Upper lobe of right lung (tissue), 1 donor: ENCODE measurements at places on chromosomes 11 and 22.

DNA sequence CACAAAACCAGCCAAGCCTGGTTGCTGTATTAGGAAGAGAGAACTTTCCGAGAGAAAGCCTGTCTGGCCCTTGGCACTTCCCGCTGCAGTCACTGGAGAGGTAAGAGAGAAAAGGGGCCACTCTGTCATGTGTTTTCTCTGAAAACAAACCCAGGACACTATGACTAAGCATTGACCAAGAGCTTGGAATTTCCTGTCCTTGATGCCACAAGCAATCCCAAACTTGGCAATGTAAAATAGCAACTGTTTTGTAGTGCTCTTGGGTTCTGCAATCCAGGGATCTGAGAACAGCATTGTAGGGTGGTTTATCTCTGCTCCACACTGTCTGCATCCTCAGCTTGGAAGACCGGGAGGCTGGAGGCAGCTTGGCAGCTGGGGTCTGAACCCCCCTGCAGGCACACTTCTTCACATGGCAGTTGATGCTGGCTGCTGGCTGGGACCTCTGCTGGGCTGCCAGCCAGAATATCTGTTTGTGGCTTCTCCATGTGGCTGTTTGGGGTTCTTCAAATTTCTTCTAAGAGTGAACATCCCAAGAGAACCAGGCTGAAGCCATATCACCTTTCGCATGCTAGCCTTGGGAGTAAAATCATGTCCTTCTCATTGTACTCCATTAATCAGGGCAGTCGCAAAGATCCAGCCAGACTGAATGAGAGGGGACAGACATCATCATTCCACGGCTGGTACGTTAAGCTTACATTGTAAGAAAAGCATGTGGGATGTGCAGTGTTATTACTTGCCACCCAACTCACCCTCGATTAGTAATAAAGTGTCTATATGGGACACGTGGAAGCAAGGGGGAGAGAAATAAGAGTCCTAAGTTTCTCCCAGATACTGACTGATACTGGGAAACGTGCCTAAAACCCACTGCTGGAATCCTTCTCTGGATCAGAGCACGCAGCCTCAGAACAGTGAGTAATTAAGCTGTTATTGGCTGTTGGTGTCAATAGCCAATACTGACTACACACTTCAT is 537.4 kb upstream of the B3GAT1 start:
- peak overlapping the region; percentile 45 for H3K27ac ChIP-seq
- H3K4me3 ChIP-seq, result no peak overlapping the region
- H3K27me3 ChIP-seq, result no peaks in the 10 kb centered on the region
- no peak for DNase-seq

DNA sequence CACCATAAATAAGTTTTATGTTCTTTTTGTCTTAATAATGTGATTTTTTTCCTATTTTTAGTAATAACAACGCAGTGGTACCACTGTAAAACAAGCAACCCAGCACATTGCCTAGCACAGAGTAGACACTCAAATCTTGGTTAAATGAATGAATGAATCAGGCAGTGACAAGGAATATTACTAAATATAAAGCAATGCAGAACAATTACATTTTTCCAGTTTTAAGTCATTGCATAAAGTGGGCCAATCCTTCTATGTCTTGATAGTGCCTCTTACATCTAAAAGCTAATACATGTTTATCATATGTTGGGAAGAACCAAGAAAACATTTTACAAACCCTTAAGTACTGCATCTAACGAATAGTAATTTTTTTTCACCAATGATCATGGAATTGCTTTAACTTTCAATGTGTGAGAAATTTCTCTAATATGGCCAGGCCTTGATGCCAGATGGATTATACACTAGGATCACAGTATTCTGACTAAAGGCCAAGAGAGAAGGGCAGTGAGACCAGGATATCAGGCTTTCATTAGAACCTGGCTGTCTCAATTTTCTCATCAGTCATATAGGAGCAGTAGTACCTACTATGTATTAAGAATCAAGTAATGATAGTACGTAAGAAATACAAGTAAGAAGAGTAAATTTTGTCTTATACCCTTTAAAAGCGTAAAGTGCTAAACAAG is 88.5 kb downstream of the TRIM44 start:
- no peaks in the 10 kb centered on the region for H3K36me3 ChIP-seq
- no peak for DNase-seq
- no peak overlapping the region for H3K27ac ChIP-seq
- H3K4me3 ChIP-seq, result no peak overlapping the region
- H3K4me1 ChIP-seq, result no peaks in the 10 kb centered on the region
- no peaks in the 10 kb centered on the region for H3K27me3 ChIP-seq

DNA sequence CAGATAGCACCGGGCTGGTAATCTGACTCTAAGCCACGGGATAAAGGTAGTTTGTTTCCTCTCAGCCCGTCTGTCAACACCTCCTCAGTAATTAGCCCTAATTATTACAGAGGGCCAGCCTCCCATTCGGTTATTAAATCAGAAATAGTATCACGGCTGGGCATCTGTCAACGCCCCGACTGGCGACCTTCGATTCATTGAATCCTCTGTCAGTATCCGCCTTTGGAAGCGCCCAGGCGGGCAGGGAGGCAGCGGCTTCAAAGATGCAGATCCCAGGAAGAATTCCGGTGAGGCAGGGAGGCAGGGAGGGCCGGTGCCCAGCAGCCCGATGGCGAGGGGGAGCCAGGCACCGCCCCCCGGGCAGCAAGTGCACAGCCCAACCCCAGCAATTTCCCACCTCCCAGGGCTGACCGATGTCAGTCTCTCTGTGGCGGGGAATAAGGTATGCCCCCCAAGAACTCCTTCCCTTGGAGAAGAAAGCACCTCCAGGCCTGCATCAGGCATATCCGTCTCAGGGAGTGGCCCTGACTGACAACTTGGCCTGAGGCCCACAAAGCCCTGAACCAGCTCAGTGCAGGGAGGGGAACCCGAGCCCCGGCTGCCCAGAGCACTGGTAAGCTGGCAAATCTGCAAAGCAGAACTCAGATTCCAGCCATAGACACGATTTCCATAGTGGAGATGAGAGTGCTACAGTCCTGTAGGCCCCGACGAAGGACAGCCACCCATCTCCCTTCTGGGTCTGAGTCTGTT is 11.4 kb downstream of the GNB1L start:
- H3K27ac ChIP-seq, result peak overlapping the region; percentile 76
- no peak overlapping the region for H3K4me3 ChIP-seq
- H3K27me3 ChIP-seq, result no peaks in the 10 kb centered on the region

GRCh38 chr11:6703247-6704063 is 20.3 kb upstream of the MRPL17 start:
- peaks cover 4% of the 10 kb centered on the region for H3K4me1 ChIP-seq
- H3K4me3 ChIP-seq, result no peak overlapping the region
- H3K27ac ChIP-seq, result no peak overlapping the region
- no peaks in the 10 kb centered on the region for H3K27me3 ChIP-seq
- H3K36me3 ChIP-seq, result no peaks in the 10 kb centered on the region

- no peak overlapping the region for H3K4me3 ChIP-seq
- H3K36me3 ChIP-seq, result no peaks in the 10 kb centered on the region
- H3K27ac ChIP-seq, result no peak overlapping the region
- no peaks in the 10 kb centered on the region for H3K27me3 ChIP-seq
These were observed 594.0 kb upstream of the TENM4 start for GRCh38 chr11:80034801-80035200.

DNA sequence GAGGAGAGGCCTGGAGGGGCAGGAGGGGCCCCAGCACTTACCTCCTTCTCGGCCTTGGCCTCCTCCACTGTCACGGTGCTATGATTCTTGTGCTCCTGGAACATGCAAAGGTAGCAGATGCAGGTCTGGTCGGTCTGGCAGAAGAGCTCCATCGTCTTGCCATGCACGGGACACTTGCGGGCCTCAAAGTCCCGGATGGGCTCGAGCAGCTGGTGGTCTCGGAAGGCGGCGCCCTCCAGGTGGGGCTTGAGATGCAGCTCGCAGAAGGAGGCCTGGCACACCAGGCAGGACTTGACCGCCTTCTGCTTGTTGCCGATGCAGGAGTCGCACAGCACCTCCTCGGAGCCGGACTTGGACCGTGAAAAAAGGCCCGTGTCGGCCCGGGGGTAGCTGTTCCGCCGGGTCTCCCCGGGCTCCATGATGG is 714 bp downstream of the TRIM29 start:
- DNase-seq, result peak; percentile 52
- no peak overlapping the region for H3K27ac ChIP-seq
- H3K27me3 ChIP-seq, result peaks cover 16% of the 10 kb centered on the region
- no peak overlapping the region for H3K4me3 ChIP-seq
